ENCODE measurements at places on chromosomes 4 and X.

DNA sequence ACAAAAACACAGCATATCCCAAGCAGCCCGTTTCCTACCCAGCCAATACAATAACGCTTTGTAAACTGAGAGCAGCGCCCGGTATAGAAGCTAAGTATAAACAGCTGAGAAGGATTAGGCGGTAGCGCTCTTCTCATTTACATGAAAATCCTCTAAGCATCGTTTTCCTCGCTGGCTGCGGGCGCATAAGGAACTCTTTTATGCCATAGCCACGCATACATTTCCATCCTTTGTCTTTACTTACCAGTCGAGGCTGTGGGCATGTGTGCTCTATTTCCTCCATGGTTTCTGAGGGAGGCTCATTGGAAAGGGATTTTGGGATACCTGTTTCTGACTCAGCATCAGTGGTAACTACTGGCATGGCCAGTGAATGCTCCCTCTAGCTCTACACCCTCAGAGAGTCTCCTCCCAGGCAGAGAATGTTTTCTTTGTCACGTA is 383 bp downstream of the PCYT1B start:
- peak; percentile 76 for DNase-seq

GRCh38 chr4:169795585-169795984 is 37.8 kb upstream of the HPF1 start:
- DNase-seq: no peak

- DNase-seq: no peak
Measured at GRCh38 chrX:112235547-112235946, 153.0 kb upstream of the TRPC5 start.

DNA sequence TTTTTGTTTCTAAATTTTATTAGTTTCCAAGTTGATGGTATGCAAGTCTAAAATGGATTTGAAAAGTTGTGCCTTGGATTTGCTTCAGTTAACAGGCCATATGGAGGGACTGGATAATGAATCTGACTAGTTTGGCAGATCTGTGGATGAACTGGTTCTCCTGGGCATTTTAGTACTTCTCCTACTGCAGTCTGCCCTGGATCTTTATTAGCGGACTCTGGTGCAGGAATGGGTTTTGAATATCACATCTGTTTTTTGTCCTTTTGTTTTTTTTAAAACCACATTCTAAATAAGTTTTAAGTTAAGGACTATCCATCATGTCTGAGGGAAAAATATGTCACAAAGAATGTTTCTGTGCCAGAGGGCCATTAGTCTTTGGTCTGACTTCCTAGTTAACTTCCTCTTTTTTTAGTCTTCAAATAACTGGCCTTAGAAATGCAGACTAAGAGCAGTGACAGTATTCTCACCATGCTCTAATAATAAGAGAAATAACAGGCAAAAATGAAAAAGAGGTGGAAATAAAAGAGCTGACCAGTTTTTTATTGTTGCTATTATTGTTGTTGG is 13.9 kb upstream of the DCK start:
- no peak for DNase-seq

- DNase-seq: no peak
Measured at GRCh38 chr4:183035256-183035655, 63.8 kb upstream of the WWC2 start.

DNA sequence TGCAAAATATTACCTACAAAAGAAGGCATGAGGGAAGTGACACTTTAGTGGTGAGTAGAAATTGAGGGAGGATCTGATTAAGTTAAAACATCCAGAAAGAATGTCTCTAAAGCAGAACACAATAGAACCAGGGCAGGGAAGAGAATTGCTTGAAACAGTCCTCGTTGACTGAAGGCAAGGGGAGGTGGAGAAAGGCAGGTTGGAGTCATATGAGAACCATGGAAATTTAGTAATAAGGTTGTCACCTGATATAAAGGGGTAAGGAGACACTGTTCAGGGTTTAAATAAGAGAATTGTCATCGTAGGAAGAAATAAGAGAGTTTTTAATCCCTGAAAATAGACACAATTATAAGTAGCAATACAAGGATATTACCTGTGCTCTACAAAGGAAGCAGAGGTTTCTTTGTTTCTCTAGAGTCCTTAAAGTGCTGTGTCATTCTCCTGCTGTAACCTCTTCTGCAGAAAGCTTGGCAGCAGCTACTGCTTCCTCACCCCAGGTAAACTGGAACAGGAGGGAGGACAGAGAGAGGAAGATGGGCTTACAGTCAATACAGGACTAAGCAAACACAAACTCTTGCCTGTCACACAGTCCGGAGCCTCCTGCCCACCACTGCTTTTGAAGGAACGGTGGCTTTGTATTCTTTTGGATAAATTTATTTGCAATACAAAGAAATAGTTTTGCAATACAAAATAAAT is 258.4 kb downstream of the PPARGC1A start:
- peak; percentile 28 for DNase-seq

DNA sequence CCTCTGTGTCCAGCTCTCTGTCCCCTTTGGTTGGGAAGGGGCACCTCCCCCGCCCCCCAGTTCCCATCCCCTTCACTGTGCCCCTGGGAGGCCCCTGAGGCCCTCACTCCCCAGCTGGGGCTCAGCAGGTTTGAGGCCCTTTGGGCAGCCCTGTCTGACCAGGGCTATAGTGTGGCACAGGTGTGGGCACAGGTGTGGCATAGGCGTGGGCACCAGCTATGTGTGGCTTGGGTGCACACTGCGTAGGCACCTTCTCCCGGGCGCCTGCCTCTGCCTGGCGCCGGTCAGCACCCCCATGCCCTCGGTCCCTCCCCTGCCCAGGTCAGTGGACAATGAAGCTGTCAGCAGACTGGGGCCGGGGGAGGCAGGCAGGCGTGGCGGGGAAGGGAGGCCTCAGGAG is 7.5 kb upstream of the FGFR3 start:
- no peak for DNase-seq
